Stimulated activated CD8-positive, alpha-beta memory T cell treated with anti-CD3 and anti-CD28 coated beads, Interleukin-7, amount 100 ng/mL, for 24 hours (primary cell): ENCODE measurements at places on chromosomes 7 and 10.

GRCh38 chr7:116232920-116233319 lies 22.6 kb downstream of the TES start:
- DNase-seq, result no peak

GRCh38 chr10:124072541-124072940 lies 20.9 kb downstream of the CHST15 start:
- no peak for DNase-seq

GRCh38 chr7:158760936-158761335 lies 56.3 kb upstream of the NCAPG2 start:
- DNase-seq, result no peak

DNA sequence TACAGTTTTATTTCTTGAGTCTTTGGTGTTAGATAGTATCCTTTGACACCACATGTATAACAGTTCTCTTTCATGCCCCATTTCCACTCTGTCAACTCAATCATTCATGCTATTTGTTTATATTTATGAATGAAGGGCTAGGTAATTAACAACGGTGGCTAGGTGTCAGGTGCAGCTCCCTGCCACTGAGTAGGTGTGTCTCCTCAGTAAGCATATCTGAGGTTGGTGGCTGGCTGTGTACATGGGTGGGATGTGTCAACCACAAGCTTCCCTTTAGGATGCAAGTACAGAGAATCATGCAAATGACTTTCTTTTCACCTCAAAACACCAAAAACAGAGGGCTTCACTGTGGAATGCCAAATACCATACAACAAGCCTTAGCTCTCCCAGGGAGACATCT lies 83.4 kb downstream of the ZNF365 start:
- DNase-seq, result no peak

DNA sequence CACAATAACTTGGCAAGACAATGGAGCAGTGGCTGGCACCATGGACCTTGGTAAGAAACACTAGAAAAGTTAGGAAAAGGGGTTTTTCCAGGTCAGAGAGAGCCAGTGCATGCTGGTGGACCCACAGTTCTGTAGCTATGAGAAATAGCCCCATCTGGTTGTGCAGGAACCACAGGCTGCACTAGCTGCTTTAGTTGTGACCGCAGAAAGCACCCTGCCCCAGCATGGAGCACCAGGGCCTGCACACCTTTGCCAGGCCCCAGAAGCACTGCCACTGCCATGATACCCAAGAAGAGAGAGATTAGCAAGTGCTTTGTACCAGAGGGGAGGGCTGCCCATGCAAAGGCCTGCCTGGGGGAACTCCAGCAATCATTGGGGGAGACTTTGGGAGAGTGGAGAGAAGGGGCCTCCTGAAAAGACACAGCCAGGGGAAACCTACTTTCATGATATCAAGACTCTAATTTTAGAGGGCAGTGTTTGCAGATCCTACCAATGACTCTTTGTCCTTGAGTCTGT lies 256.1 kb upstream of the C7orf33 start:
- no peak for DNase-seq

DNA sequence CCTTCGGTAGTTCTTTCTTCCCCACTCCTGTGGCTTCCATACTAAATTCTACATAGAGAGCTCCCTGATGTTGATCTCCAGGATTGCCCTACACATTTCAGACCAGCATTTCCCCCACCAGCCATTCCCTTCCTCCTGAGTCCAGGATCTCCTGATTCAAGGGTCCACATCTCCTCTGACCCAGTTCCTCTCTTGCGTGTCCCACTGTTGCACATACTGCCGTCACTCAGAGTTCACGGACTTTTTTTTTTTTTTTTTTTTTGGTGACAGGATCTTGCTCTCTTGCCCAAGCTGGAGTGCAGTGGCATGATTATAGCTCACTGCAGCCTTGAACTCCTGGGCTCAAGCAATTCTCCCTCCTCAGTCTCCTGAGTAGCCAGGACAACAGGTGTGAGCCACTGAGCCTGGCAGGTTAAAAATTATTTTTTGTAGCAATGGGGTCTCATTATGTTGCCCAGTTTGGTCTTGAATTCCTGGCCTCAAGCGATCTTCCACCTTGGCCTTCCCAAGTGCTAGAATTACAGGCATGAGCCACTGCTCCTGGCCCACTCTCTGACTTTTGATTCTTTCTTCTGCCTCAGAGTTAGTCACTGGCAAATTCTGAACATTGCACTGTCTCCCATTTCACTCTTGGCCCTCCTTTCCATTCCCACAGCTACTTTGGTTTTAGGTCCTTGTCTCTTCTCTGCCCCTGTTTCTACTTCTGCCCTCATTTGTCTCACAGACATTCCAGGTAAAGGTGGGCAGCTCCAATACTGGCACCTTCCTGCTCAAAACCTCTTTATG lies 29.6 kb upstream of the ZRANB1 start:
- DNase-seq, result no peak

DNA sequence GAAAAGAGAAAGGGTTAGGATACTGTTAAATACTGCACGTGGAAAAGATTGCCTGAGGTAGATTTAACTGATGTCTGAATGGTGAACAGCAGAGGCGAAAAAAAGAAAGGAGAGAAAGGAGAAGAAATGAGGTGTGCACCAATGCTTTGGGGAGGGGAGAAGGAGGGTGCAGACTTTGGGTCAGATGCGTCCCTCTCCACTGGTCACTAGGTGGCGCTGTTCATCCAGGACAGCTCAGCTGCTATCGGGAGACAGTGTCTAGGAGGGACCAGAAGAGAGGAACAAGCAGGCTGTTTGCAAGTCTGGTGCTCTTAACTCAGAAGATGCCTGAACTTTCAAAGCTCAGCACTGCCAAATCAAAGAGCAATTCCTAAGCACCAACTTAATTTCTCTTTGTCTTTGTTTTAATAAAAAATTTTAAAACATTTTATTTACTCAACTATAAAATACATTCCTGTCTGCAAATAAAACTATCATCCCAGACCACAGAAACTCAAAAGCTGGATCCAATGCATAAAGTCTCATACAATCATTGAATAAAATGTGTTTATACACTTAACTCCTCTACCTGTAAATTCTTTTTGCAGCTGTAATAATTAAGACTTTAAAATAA lies 83.9 kb upstream of the PDLIM1 start:
- DNase-seq, result peak; percentile 2

GRCh38 chr7:130941322-130942210 lies 207.6 kb upstream of the KLF14 start:
- DNase-seq, result no peak
